ENCODE measurements at places on chromosomes 7 and 10.

DNA sequence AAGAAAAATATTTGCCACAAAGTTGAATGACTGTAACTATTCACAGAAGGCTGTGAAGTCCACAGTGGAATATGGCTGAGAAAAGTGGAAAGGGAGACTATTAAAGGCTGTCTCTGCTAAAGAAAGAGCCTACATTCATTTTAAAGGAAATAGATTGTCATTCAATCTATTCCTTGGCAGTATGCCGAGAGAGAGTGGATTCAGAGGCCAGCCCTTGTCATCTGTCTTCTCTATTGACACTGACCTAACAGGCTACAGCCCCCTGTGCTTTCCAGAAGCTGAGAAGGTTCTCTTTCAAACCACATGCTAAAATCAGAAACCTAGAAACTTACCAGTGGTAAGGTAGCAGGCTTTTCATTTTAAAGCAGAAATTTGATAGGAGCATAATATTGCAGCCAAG, 12.1 kb downstream of the ODAD2 start:
- no peak for DNase-seq

- no peak for DNase-seq
Observed at GRCh38 chr10:86951184-86951761, 6.1 kb downstream of the MMRN2 start.

DNA sequence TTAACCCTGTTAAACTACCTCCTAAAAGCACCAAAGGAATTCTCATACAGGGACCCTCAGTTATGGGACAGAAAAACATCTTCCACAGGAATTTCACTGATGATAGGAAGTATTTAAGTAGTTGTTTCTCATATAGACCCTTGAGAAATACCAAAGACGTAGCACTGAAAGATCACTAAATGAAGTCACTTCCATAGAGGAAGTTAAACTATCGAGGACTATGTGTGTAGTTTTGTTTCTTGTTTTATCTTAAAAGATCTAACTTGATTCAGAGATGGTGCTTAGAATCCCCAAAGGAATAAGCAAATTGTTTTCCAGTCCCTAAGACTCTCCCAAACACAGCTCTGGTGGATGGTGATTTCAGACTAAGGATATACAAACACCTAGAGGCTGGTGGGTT, 94.8 kb upstream of the AFAP1L2 start:
- no peak for DNase-seq

DNA sequence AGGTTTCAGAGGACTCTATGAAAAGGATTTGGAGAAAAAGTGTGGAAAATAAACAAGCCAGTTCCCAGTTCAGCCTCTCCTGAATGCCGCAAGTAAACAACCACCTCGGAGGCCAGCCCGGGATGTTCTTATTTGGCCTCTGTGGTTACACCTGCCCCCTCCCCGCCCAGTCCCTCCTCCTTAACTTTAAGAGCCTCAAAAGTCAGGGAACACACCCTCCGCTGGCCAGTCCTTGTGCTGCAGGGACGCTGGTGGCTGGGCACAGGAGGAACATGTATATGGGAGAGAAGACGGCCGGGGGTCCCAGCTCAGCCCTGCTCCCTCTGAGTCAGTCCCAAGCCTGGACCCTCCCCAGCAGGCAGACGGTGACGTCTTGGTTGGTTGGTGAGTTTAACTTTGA, 6.1 kb downstream of the CHST3 start:
- DNase-seq = peak; percentile 45

- no peak for DNase-seq
Observed at GRCh38 chr10:100129424-100129823, 47.8 kb upstream of the CPN1 start.

GRCh38 chr10:97355571-97355975, 21.0 kb upstream of the FRAT2 start:
- DNase-seq = no peak

DNA sequence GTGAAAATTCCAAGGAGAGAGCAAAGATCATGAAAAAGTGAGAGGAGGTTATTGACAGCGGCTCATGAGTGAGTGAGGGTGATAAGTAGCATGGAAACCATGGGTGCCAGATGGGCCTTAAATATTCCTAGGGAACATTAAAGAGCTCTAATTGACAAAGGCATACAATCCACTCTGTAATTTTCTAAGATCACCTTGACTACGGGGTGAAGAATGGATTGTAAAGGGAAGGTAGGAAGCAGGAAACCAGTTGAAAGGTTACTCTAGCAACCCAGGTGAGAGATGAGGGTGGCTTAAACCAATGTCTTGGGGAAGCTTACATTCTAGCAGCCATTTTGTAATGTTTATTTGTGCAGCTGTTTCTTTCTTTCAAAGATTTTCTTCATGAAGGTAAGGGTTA, 75.7 kb downstream of the RSU1 start:
- no peak for DNase-seq
